Hepatocyte (in vitro differentiated cells): ENCODE measurements at places on chromosomes 2 and 18. TPM values are rescaled to one million over a fixed set of nuclear protein-coding genes. Genes with fewer than 3 reads are reported as not detected.

DNA sequence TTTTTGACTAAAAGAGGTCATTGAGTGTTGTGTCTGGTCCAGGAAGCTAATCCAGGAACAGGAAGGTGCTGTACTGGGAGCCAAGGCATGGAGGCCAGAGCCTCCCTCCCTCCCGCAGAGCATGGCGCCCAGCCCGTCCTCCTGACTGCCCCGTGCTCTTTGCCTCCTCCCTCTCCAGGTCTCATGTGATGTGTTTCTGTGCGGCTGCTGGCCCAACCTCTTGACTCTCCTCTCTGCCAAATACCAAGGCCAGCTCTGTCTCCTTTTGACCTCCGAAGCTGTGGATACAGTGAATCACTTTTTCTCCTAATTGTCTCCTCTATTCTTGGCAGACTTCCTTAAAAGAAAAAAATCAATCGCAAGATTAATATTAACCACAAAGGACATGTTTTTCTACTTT, 284.1 kb downstream of the PHLPP1 start:
- H3K27ac ChIP-seq: no peak overlapping the region
- no peak for DNase-seq
- H3K4me3 ChIP-seq: no peak overlapping the region

The ALK gene
- polyA plus RNA-seq: 0.06 and 0.16 TPM in 2 replicates

- H3K4me3 ChIP-seq: peak within 1 kb of the TSS; percentile 86
- no peaks in the 10 kb centered on the region for H3K27me3 ChIP-seq
- peak within 1 kb of the TSS; percentile 98 for H3K27ac ChIP-seq
- peaks cover 5% of the 10 kb centered on the region for H3K4me1 ChIP-seq
- peak; percentile 95 for DNase-seq
- no peaks in the 10 kb centered on the region for H3K36me3 ChIP-seq
Measured at GRCh38 chr2:189674374-189675112, at the start of gene ANKAR. Gene ANKAR, plus strand, starts transcription at chr2:189674670. Its CDS starts 1,821 bp downstream, at chr2:189676491.

DNA sequence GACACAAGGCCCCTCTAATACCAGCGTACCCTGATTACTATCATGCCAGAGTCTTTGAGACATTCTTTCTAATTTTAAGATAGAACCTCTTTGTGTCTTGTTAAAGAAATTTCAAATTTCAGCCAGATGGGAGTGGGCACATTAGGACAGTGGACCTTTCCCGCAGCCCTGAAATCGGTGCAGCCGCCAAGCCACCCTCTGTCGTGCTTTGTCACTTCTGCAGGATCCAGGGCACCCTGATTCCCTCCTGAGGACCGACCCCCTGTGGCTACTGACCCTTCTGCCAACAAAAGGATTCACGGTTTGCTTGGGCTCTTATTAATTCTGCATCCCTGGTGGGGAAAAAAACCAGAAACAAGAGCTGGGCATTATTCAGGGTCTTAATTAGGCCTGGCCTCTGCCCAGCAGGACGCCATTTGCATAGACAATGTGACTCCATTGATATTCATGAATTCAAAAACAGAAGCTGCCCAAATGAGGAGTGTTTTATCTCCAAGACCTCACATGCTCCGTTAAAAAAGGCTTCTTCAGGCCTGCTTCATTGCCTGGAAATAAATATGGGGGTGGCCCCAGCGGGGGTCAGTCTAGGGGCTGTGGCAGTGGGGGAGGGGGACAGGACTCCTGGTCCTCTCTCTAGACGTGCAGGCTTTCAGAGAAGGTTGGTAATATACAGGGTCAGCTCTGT, 116.9 kb downstream of the ALPK2 start:
- H3K27ac ChIP-seq: no peak overlapping the region
- H3K27me3 ChIP-seq: no peaks in the 10 kb centered on the region
- no peak overlapping the region for H3K4me3 ChIP-seq
- no peak for DNase-seq

DNA sequence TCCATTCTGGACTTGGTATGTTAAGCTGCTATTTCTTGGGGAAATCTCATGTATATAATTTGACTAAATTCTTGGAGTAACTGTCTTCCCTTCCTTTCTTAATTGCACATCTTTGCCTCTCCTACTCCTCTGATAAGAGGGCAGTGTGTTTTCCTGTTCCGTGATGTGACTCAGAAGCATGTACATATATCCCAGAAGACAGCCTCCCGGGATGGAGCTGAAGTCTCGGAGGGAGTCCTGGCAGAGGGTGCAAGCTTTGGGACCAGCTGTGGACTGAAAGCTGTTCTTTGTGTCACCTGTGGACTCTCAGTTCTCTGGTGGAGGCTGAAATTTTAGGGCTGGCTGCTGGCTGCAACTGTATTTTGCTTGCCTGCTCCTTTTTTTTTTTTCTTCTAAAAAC, 54.7 kb upstream of the MGAT5 start:
- H3K27me3 ChIP-seq: no peaks in the 10 kb centered on the region
- DNase-seq: no peak
- no peak overlapping the region for H3K27ac ChIP-seq
- H3K4me1 ChIP-seq: peaks cover 3% of the 10 kb centered on the region

DNA sequence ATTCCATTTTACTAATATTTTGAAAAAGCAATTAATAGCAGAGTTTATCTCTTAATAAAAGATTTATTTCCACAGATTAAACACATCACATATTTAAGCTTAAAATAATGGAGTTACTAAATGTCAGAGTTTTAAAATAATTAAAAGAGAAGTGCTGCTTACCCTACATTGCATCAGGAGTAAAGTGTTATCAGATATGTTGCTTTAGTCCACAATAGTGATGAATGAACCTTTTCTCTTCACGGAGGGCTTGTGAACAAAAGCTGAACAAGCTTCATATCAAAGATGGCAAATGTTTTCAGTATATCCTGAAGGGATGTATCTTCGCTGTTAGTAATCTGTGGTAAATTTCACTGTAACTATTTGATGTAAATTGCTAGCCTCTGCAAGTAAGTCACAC, 69.4 kb upstream of the TTC27 start:
- no peak overlapping the region for H3K4me3 ChIP-seq
- H3K36me3 ChIP-seq: no peaks in the 10 kb centered on the region
- H3K27ac ChIP-seq: no peak overlapping the region
- no peaks in the 10 kb centered on the region for H3K4me1 ChIP-seq
- DNase-seq: no peak
- no peaks in the 10 kb centered on the region for H3K27me3 ChIP-seq

DNA sequence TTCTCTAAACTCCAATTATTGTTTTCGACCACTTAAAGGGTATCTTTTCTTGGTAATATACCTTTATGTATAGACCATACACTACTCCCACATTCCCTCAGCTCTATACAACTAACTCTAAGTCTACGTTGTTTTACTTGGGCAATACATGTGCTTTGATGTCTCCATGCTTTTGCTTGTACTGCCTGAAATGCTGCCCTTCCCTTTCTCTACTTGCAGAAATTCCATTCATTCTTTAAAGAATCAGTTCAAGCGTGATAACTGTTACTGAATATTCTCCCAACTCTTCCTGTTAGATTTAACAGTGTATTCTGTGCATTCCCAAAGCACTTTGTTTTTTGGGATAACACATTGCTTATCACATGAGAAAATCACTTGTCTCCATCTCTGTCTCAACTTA, 157.0 kb upstream of the AQP4 start:
- no peaks in the 10 kb centered on the region for H3K36me3 ChIP-seq
- no peak for DNase-seq
- H3K4me3 ChIP-seq: no peak overlapping the region
- no peak overlapping the region for H3K27ac ChIP-seq
- no peaks in the 10 kb centered on the region for H3K4me1 ChIP-seq

- H3K27ac ChIP-seq: peak overlapping the region; percentile 58
- H3K4me3 ChIP-seq: no peak overlapping the region
- H3K27me3 ChIP-seq: no peaks in the 10 kb centered on the region
Measured at GRCh38 chr18:68418881-68419280, 296.0 kb downstream of the TMX3 start.

The ME2 gene
- 30.2 and 33.6 TPM in 2 replicates for polyA plus RNA-seq

GRCh38 chr2:127277028-127277427, 16.9 kb downstream of the ERCC3 start:
- no peaks in the 10 kb centered on the region for H3K36me3 ChIP-seq
- no peaks in the 10 kb centered on the region for H3K27me3 ChIP-seq
- no peaks in the 10 kb centered on the region for H3K4me1 ChIP-seq
- no peak overlapping the region for H3K27ac ChIP-seq
- DNase-seq: no peak

DNA sequence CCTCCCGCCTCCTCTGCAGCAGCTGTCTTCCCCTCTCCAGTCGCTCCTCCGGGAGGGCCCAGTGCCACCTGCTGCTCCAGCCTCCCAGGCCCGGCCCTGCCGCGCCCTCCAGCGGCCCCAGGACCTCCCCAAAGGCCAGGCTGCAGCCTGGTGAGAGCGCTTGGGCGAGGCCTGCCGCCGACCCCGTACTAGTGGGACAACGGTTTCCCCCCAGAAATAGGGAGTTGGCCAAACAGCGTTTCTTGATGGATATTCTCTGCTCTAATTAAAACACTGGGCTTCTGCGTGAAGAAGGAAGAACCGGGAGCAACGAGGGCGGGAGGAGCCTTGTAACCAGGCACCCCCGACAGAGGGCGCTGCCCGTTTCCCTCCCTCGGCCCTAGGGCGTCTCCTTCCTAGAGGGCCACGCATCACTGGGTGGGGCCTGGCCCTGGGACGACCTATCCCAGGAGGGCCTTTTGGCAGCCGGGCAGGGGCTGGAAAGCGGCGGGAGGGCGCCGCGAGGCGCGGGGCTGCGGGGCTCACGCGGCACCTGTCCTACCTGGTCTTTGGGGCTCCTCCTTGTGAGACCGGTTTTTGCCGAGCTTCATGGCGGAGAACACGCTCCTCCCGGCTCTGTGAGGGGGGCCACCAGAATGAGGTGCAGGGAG, 25.4 kb upstream of the OTOF start:
- H3K4me1 ChIP-seq: no peaks in the 10 kb centered on the region
- H3K4me3 ChIP-seq: peak overlapping the region; percentile 16
- DNase-seq: peak; percentile 84
- H3K27ac ChIP-seq: no peak overlapping the region
- H3K36me3 ChIP-seq: no peaks in the 10 kb centered on the region

GRCh38 chr18:32010124-32010721, 8.4 kb upstream of the RNF125 start:
- no peak for DNase-seq
- no peaks in the 10 kb centered on the region for H3K27me3 ChIP-seq
- H3K4me3 ChIP-seq: no peak overlapping the region
- no peak overlapping the region for H3K27ac ChIP-seq
- no peaks in the 10 kb centered on the region for H3K36me3 ChIP-seq
- no peaks in the 10 kb centered on the region for H3K4me1 ChIP-seq

The ASAP2 gene
- 13.7 and 15.4 TPM in 2 replicates for polyA plus RNA-seq

- no peak overlapping the region for H3K27ac ChIP-seq
- H3K36me3 ChIP-seq: no peaks in the 10 kb centered on the region
- no peak overlapping the region for H3K4me3 ChIP-seq
- H3K4me1 ChIP-seq: no peaks in the 10 kb centered on the region
Measured at GRCh38 chr2:148832637-148833036, 42.4 kb upstream of the KIF5C start.

DNA sequence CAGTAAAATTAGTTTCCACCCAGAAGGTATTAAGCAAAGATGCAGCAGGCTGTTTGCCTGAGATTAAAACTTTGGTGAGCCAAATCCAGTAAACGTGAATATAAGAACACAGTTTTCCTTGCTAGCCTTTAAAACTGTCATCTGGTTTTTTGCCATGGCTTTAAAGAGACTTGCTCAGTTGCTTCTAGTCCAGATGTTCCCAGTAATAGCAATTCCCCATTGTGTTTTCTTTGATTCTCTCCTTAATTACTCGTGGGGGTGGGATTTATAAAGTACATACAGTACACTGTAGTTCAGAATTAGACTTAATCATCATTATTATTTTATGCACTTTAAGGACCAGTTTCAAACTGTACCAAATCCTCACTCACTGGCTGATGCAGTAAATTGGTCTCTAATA, 303.5 kb upstream of the ZNF804A start:
- no peak overlapping the region for H3K27ac ChIP-seq
- H3K36me3 ChIP-seq: no peaks in the 10 kb centered on the region
- H3K4me1 ChIP-seq: no peaks in the 10 kb centered on the region
- no peaks in the 10 kb centered on the region for H3K27me3 ChIP-seq

DNA sequence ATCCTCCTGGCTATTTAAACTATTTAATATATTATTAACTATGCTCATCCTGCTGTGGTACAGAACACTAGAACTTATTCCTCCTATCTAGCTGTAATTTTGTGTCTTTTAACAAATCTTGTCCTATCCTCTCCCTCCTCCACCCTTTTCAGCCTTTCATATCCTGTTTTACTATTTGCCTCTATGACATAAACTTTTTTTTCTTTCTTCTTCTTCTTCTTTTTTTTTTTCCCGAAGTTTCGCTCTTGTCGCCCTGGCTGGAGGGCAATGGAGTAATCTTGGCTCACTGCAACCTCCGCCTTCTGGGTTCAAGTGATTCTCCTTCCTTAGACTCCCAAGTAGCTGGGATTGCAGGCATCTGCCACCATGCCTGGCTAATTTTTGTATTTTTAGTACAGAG, 201.5 kb downstream of the LPIN1 start:
- H3K4me1 ChIP-seq: no peaks in the 10 kb centered on the region
- no peak overlapping the region for H3K27ac ChIP-seq
- no peak overlapping the region for H3K4me3 ChIP-seq
- no peaks in the 10 kb centered on the region for H3K36me3 ChIP-seq
- no peak for DNase-seq
- no peaks in the 10 kb centered on the region for H3K27me3 ChIP-seq

The ADGRF3 gene
- 0.11 and 1.3 TPM in 2 replicates for polyA plus RNA-seq

The KCNK3 gene
- polyA plus RNA-seq: 8.2 and 9.0 TPM in 2 replicates
